SK-N-SH (cell line): ENCODE measurements at places on chromosomes 2 and 18.

GRCh38 chr18:28115149-28115550 is 61.8 kb downstream of the CDH2 start:
- no peak for DNase-seq

DNA sequence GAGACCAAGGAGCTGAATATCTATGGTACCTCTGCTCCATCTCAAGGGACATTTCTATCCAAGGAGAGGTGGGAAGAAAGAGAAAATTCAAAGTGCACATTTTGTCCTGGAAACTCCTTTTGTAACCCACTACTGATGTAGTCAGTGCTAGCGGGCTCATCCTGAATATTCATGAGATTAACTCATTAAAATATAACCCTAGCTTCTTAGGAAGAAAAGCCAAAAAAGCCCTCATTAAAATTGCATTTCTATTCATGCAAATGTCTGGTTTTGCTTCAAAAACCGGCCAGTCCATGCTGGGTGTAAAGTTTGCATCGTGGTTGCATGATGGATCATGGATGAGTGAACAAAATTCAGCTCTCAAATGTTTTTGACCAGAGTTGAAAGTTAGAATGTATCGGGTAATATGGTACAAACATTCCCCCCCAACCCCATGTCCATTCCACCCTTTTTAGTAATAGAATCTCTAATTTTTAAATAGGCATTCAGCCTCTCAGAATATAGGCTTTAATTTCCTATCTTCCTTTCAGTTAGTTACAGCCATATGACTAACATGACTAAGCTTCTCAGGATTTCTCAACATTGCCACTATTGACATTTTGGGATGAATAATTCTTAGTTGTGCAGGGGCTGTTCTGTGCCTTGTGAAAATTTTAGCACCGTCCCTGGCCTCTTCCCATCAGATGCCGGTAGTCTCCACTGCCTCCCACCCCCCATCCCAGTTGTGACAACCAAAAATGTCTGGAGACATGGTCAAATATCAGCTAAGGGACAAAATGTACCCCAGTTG is 104.2 kb upstream of the RND3 start:
- DNase-seq, result no peak

GRCh38 chr2:120571015-120571728 is 164.5 kb upstream of the GLI2 start:
- no peak for DNase-seq

DNA sequence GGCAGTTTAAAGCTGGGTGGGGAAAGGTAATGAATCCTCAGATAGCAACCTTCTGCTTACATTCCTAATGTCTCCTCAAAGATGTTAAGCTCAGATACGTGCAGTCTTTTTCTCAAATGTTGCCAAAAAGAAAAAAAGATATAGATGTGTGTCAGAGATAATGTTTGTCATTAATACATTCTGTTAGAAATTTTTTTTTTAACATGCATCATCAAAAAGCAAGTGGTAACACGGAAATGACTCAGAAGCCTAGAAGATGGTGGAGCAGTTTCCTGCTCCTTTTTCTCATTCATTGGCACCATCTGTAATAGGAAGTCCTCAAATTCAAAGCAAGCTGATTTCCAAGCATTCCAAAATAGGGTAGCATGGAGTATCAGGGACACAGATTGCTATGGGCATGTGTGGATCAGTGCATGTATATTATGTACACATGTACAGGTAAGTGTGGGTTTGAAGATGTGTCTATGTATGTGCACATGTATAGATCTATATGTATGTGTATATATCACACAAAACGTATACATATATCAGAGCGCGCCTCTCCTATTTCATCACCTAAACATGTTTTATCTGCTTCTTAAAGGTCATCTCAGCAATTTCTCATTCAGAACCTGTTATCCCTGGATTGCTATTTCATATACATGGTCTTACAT is 79.9 kb upstream of the ITGB6 start:
- no peak for DNase-seq

DNA sequence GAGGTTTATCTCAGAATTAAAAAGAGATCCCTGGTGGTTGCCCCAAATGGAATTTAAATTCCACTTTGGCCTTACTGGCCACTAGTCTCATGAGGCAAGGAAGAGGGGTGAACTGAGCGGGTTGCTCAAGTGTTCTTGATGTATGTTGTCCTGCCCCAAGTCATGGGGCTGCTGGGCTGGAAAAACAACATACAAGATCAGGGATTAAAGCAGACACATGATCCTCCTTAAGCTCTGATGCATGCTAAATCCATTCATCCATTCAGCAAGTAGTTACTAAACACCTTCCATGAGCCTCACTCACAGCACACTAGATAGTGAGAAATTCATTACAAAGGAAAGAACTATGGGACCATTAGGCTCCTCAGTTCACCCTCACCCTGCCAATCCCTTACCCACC is 196.3 kb downstream of the MREG start:
- DNase-seq, result no peak

DNA sequence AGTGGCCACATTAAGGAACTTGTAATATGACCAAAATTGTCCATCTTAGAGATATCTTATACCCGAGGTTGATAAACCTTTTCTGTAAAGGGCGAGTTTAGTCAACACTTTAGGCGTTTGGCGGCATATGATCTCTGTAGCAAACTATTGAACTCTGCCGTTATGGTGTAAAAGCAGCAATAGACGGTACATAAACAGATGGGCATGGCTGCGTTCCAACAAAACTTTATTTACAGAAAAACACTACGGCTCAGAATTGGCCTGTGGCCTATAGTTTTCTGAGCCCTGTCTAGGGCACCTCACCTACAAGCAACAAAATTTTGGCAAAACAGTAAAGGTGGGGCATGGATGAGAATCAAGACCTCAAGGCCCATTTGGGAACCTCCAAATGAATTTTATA is 121.9 kb upstream of the HAAO start:
- no peak for DNase-seq

- peak; percentile 17 for DNase-seq
Observed at GRCh38 chr2:108194409-108195132, 45.2 kb upstream of the SULT1C3 start.

DNA sequence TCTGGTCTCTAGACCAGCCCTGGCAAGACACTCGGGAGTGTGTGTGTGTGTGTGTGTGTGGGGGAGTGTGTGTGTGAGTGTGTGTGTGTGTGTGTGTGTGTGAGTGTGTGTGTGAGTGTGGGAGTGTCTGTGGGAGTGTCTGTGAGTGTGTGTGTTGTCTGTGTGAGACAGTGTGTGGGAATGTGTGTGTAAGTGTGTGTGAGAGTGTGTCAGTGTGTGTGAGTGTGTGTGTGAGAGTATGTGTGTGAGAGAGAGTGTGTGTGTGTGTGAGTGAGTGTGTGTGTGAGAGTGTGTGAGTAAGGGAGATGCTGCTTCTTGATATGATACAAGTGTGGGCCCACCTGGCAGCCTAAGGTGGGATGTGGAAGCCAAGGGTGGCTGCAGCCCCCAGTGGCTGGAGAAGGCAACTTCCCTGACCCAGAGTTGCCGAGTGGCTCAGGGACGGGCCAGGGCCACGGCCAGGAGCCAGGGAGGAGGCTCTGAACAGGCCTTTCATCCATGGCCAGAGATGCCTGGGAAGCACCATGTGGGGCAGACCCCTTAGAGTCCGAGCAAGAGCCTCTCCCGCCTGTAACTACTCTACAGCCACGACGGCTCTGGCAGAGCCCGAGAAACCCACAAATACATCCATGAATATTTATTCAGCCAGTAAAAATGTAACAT is 159.3 kb upstream of the MYCN start:
- DNase-seq, result no peak

DNA sequence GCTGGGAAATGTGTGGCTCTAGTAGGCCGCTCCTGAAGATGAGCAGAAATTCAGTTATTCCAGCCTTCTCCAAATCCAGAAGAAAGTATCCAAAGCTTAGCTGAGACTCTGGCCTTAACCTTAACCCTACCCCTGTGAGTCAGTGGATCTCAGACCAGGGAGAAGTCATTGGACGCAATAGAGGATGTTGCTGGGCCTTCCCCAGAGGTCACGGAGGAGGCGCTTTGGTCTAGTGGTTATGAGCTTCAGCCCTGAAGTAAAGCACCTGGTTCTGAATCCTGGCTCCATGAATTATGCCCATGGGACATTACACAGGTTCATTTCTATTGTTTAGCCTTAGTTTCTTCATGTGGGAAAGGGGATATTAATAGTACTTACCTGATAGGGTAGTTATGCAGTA is 24.0 kb downstream of the PKDCC start:
- DNase-seq, result no peak

- peak; percentile 83 for DNase-seq
Observed at GRCh38 chr2:219509780-219510511, 4.3 kb upstream of the ASIC4 start.

GRCh38 chr2:228688007-228688645 is 506.6 kb upstream of the SPHKAP start:
- DNase-seq, result no peak

DNA sequence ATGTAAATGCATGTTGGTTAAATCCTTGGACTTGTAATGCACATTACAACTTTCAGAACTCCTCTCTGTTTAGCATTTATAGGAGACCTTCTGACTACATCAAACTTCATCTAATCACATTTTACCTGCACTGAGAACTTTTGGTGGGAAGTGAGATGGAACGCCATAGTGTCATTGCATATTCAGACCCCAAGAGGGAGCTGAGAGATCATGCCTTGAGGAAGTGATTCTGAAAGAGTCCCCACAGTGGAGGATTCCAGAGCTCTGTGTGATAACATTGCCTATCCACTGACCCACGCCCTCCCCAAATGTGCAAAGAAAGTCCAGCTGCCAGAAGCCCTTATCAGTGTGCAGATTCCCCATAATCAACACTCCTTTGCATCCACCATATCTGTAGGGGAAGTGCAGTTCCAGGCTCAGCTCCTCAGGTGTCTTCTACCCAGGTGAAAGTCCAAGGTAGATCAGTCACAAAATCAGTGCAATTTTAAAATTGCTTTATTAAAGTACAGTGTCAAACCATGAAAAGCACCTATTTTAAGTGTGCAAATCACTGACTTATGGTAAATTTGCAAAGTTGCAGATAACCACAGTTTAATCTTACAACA is 212.4 kb downstream of the RPIA start:
- peak; percentile 20 for DNase-seq

DNA sequence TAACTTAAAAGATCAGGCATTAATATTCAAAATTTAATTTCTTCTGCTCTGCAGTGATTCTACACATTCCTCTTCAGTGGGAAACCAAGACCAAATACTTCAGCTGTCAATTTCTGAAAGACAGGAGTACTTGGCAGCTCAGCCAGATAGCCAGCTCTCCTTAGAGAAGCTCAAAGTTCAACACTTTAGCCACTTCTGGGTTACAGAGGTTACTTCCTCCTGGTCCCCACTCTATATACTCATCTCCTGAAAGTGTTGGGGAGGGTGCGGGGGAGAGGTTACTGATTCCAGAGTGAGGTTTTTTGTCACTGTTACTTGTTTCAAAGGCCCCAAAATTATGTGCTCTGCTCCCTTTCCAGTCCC is 4.1 kb downstream of the CYTIP start:
- no peak for DNase-seq

GRCh38 chr2:164453656-164454305 is 167.5 kb downstream of the GRB14 start:
- DNase-seq, result no peak

DNA sequence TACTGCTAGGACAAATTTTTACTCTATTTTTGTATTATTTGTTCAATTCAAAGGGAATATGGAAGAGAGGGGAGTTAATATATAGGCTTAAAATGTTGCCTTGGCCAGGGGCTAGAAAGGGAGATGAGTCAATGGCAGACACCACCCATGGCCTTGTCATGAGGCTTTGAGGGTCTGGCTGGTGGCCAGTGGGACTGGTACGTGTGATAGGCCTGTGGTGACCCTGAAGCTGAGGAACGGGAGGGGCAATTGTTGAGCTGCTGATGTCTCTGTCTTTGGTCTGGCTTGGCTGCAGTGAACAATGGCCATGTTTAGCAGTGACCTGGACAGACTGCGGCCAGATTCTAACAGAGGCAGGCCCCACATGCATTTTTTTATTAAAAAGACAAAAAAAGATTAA is 18.5 kb downstream of the GKN1 start:
- no peak for DNase-seq

GRCh38 chr2:234031207-234031606 is 19.3 kb upstream of the SPP2 start:
- DNase-seq, result no peak

GRCh38 chr2:7567646-7568045 is 650.4 kb downstream of the RNF144A start:
- DNase-seq, result no peak

GRCh38 chr18:38453880-38454279 is 888.3 kb upstream of the CELF4 start:
- DNase-seq, result no peak
